ENCODE measurements at places on chromosomes 16 and 17.

- peak; percentile 53 for DNase-seq
Observed at GRCh38 chr17:21278450-21279197, 5.9 kb upstream of the MAP2K3 start.

DNA sequence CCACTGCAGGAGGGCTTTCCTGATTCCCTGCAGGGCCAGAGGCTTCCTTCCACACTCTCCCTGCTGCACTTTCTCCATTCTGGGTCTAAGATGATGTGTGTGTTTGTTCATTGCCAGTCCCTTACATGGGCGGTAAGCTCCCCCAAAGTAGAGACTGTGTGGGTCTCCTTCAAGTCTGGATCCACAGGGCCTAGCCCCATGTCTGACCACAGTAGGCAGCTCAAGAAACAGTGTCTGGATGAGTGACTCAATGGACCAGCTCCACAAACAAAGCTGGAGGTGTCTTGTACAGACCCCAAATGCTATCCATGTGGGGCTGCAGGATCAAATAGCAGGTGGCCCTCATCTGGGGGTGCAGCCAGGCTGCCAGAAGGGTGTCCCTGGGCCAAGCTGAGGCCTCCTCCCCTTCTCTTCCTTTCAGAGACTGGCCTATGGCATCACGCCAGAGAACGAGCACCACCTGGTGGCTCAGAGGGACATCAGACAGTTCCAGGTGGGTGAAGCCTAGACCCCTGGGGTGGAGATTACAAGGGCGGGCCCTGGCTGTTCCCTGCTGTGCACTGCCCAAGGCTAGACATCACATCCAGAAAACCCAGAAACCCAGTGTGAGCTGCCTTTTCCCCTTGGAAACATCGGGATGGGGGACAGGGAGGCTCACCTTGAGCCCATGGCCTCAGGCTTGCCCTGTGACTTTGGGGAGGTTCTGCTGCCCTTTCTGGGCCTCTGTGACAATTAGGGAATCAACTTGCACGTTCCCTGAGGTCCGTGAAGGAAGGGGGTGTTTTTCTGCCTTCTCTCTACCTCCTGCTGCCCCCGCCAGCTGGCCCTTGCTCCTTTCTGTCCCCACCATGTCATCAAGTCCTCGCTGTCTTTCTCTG, 45.9 kb downstream of the SLC6A2 start:
- no peak for DNase-seq

GRCh38 chr16:56916571-56917403, 15.2 kb upstream of the HERPUD1 start:
- DNase-seq, result peak; percentile 34

DNA sequence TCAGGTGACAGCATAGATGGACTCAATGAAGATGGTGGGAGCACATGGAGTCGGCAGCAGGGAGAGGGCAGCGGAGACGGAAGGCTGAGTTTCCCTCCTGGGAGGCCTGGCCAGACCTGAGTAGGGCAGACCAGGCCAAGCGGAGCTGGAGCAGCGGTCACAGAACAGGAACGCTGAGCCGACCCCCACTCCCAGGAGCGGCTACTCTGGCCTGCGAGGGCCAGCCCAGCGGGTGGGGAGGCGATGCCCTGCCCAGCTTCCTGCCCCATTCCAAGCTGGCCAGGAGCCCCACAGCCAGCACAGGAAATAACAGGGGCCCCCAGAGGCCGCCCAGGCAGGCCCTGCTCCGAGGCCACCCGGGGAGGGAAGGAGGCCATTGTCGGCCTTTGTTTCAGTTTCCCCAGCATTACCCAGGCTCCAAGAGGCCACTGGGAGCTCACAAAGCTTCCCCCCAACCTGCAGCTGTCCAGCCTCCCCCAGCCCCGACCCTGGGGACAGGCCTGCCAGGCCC, 79.8 kb downstream of the ZNF423 start:
- DNase-seq, result no peak

GRCh38 chr16:89491238-89491869, 993 bp upstream of the ANKRD11 start:
- DNase-seq, result no peak

- no peak for DNase-seq
Observed at GRCh38 chr17:54974759-54975158, 6.2 kb downstream of the STXBP4 start.

GRCh38 chr17:83145358-83145738, 65.9 kb downstream of the METRNL start:
- no peak for DNase-seq

DNA sequence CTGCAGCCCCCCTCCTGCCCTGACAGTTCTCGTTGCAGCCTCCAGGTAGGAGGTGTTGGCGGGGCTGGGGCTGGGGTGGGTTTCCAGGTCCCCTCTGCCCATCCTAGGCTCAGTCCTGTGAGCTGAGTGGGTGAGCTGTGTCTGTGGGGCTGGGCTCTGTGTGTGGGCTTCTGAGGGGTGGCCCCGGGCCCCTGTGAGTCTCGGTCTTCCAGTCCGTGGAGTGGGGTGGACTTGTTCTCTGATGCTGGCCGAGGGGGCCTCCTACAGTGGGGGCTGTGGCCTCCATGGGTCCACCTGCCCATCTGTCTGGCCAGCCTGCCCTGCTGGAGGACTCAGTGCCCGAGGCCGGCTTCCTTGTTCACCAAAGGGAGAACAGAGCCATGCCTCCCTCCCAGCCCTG, 32.7 kb downstream of the SOX8 start:
- no peak for DNase-seq

GRCh38 chr16:22732400-22732799, 81.6 kb upstream of the HS3ST2 start:
- no peak for DNase-seq

DNA sequence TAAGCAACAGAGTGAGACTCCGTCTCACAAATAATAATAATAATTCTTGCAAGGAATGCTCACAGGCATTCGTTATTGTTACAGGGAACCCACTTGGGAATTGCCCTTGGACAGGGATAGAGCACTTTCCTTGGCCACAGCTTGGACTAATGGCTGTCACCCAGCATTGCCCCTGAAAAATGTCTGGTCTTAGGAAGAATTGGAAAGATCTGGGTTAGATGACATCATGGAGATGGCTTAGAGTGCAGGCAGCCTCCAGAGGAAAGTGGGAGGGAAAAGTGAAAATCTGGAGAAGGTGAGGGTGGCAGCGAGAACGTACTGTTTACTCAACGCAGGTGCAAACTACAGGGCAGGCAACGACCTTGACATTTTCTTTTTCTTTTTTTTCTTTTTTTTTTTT, 59.3 kb upstream of the MRTFB start:
- DNase-seq, result no peak

- DNase-seq, result no peak
Observed at GRCh38 chr17:40810494-40810893, 10.7 kb upstream of the KRT28 start.

GRCh38 chr17:6568184-6568758, 11.9 kb upstream of the PITPNM3 start:
- no peak for DNase-seq
